ENCODE measurements at places on chromosomes 6 and 20. TPM values are rescaled to one million over a fixed set of nuclear protein-coding genes. Genes with fewer than 3 reads are reported as not detected.

DNA sequence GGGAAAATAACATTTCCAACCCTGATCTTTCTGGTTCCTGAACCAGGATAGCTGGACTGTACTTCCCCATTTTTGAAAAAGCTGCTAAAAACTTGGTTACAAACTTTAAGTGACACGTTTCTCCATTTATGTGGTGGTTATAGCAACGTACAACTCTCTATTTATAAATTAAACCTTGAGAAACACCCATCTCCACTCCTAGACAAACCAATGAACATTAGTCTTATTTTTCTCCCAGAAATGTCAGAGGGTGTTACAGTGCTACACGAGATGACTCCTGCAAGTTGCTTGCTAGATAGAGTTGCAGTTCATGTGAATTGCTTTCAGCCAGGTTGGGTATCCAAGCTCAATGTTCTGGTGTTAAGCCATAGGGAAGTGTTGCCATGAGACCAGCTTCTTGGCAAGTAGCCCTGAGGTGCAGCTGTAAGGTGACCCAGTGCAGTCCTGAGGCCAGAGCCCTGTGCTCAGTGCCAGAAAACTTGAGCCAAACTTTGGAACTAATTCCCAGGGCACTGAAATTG, 51.3 kb upstream of the REV3L start:
- peak; percentile 88 for DNase-seq

DNA sequence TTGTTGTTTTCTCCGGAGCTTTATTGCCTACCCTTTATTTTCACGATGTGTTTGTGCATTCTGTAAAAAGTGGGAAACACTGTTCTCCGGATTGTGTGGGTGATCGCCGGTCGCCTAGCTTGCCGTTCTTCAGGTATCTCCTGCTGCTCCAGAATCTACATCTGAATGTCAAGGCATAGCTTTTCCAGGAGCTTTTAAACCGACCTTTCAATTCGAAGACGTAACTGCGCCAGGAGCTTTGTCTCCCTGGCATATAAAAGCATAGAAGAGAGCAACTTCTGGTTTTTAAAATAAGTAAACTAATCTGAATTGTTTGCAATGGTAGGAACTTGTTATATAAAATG, 96.0 kb downstream of the HFE start:
- DNase-seq, result no peak

The KCNQ5 gene
- 0.22 TPM for total RNA-seq

DNA sequence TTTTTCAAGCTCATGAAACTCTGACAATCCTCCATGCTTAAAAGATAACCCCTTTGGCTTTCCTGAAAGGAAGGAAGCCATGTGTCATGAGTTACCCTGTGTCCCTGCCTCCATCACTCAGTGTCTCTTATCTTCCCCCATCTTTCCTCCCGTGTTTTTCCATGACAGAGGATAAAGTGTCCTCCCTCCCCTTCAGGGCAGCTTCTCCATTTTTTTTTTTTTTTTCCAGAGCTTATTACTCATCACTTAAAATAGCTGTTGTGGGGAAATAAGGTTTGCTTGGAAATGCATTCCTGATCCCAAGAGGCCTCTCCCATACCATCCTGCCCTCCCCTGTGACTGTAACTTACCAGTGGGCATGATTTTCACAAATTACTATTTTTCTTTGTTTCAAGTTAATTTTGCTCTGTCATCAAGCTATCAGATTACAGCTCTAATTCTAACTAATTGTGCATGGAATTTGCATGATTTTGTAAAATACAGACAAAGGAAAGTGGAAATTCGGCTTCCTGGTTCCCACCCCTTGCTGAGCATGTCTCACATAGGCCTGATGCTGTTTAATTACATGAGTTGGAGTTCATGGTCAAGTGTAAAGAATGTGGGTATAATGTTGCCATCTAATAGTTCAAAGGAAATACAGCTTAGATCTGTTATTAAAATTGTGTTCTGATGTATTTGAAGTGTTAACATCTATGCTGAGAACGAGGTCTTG, 614.5 kb upstream of the FLRT3 start:
- DNase-seq, result no peak

GRCh38 chr20:44571362-44571988, 10.9 kb upstream of the PKIG start:
- no peak for DNase-seq
